CD4-positive, alpha-beta T cell treated with Interleukin-15 for 1 hour (primary cell): ENCODE measurements at places on chromosomes 7 and 10.
A peak's percentile ranks its signal among the peaks of the same experiment; 100 is the strongest.

DNA sequence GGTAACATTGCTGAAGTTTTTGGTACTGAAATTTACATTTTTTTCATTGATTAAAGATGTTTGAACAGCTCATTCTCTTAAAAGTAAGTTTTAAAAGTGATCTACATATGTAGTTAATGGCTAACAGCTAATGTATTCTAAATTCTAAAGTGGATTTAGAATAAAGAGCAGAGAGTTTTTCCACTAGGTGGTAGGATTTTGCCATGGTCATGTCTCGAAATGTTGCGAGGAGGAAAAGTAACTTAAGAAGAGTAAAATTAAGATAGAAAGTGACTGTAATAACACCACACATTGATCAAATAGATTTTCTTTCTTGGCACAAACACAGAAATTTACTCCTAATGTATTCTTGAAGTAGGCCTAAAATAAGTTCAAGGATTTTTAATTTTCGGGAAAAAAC, 19.8 kb downstream of the LSMEM1 start:
- no peak for DNase-seq

- DNase-seq = no peak
Measured at GRCh38 chr10:2488446-2489005, 578.8 kb upstream of the PFKP start.

DNA sequence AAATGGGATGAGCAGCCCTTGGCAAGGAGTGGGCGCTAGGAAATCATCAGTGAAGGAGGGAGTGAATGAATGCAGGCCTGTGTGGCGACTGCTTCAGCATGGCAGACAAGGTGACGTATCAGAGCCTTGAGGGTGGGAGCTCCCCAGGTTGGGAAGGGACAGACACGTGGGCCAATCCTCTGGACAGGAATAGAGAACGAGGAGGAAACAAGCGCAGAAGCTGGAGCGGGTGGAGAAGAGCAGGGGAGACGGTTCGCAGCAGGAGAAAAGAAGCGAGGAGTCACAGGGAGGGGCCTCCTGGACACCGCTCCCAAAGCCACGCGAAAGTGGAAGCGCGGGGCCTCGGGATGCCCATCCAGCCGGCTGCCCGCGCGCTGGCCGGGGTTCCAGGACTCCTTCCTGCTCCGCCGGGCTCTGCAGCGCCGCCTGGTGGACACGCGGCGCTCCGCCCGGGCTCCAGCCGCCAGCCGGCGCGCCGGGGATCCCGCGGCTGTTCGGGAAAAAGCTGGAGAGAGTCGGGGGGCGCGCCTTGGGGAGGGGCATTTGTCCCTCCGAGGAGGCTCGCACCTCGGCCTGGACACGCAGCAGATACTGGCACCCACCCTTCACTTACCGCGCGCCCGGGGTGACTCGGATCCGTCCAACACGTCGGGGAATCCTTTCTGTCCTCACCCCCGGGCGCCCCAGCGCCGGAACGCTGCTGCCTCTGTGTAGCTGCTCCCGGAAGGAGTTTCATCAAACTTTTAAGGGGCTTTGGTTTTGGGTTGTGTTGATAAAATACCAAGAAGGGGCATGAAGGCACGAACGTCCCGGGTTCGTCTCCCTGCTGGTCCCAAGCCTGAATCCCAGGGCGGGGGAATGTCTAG, 6.3 kb downstream of the ZNF503 start:
- no peak for DNase-seq

DNA sequence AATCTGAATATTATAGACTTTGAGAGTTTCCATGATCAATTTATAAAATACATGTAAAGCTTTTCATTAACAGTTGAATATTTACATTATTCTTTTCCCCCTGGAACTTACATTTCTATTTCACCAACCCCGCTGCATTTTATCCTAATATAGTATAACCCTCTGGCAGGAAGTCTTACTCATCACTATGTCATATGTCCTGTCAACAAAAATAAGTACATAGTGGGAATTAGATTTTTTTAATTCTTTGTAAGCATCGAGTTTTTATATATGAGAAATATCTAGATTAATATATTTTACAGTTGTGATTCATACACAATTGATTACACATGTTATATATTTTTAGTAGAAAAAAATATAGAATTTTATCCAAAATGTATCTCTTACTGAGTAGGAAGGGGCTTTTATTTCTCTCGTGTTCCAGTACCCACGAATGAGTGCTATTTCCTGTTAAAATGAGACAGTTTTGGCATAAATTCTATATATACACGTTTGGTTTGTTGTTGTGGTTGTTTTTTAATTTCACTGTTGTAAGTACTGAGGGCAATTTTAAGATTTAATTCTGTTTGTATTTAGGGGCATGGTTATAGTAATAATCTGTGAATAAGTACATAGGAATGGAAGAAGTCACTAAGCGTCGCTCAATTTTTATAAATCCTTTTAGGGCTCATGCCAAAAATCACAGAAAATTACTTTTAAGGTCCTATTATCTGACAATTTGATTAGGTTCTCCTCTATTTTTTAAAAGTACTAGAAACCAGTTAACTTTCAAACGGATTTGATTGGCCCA, 87.1 kb downstream of the HECW1 start:
- DNase-seq = no peak

DNA sequence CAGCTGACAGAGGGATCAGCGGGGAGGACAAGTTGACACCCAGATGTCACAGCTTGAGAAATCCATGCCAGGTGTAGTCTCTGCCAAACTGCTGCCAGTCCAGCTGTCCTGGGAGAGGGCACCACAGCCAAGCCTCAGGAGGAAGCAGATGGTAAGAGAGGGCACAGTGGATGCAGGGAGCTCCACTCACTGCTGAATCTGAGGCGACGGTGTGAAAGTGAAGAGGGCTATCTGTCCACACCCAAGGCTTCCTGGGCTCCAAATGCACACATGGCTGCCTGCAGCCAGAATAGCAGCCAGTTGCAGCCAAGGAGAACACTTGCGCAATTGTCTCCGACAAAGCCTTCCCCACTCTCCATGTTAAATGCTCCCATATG, 502.4 kb downstream of the GRID1 start:
- no peak for DNase-seq

DNA sequence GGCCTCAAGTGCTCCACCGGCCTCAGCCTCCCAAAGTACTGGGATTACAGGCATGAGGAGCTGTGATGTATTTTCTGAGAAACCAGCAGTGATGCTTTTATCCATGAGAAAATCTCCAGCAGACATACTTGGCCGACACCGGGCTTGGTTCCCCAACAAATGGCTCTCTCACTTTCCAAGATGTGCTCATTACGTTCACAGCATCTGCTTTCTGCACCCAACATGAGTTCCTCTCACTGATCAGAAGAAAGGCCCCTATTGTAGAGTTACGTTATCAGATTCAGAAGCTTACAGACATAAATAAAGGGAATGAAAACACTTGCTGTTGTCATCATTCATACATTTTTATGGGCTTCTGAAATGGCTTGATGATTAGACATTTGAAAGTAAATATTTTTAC, 95.0 kb downstream of the CALD1 start:
- DNase-seq = no peak

DNA sequence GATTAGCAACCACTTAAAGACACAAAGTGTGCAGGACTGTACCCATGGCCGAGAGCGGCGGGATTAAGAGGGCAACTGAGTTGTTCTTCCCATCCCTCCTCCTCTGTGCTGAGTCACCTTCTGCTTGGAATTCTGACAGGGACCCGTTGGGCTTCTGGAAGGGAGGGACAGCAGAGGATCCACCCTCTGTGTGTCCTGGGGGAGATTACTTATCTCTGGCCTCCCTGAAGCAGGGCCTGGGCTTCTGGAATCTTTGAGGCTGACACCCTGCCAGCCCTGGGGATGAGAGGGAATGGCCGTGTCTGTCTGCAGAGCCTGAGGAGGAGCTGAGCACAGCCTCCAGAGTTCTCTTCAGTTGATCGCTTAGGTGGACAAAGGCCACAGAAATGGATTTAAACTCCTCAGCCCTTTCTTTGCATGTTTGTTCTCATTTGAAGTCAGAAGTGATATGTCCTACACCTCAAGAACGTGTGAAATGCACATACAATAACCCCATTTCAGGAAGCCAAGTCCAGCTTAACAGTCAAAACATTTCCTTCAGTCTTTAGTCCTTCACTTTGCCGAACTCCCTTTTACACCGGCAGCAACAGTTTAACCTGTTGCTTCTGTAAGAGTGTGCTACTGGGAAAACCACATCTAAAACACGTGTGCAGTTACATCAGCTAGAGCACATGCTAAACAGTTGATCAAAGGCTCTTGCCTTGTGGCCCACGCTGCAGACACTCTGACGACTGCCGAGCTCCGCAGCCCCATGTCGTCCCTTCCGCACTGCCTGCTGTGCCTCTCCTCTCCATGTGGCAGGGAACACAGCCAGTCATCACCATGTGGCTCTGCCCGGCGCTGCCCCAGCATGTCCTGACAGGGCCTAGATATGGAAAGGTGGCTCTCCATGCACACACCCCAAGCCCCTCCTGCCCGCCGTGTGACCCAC, 55.7 kb downstream of the IKZF1 start:
- DNase-seq = peak; percentile 90

DNA sequence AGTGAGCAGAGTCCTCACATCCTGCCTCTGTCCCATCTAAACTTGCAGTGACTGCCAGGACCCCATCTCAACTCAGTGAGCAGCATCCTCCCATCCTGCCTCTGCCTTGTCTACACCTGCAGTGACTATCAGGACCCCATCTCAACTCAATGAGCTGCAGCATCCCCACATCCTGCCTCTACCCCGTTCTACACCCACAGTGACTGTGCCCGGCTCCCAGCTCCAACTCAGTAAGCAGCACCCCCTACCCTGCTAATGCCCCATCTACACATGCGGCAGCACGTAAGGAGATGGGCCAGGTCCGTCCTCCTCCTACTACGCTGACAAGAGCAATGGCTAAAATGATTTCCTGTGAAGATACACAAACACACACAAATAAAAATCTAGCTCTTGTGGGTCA, 65.5 kb downstream of the TNS3 start:
- no peak for DNase-seq

DNA sequence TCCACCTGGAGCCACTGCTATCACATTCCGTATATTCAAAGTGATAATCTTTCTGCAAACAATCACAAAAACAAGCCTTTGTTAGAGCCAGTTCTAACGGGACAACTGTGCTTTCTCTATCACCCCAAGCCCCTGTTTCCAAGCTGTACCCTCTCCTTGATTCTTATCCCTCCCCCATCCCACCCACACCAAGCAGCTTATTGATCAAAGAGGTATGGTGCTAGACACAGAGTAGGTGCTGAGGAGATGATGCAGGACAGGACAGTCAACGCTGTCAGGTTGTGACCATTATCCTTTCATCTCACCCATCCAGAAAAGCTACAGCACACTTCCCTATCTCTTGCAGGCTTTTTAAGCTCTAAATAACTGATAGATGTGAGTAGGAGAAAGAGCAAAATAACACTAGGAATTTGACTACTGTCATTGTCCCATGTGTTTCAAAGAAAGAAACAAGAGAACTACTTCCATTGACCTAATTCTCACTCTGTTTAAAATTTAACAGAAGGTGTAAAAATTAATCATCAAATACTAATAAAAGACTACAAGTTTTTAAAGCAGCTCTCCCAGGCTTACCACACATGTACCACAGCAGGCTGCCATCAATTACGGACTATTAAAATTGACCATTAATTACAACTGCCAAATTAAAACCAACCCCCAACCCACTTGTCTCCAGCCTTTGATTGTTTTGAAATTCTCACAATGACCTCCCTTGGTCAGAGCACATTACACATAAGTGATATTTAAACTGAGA, 94.3 kb downstream of the ELAPOR2 start:
- no peak for DNase-seq

- DNase-seq = no peak
Measured at GRCh38 chr7:128770233-128770632, 5.4 kb downstream of the OPN1SW start.

- DNase-seq = no peak
Measured at GRCh38 chr10:67200913-67201564, 275.2 kb downstream of the LRRTM3 start.

DNA sequence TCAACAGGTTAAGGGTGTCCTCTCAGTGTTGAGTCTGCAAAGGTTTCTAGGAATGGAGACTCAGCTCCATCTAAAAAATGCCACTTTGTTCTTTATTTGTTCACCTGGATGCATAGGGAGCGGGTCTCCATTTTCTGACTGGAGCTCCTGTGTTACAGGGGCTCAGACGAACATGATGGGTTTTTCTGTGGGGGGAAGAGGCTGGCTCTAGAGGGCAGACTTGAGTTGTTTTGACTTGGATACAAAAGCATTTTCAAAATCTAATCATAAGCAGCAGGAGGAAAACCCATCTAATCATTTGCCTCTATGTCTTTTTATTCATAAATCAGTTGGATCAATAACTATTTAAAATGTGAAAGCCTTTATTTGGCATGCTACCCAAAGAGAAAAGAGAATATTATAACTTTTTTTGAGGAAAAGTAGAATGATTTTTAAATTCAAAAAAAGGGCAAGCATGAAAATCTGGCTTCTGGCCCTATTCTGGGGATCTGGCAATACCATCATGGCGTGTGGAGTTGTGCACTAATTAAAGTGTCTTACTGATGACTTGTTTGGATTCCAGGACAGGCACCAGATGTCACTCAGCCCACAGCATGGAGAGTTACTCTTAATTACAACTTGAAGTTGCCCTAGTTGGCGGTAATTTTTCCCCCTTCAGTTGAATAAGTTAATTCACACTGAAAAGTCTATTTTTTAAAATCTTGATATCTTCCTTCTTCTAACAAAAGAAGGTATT, 594.9 kb downstream of the REEP3 start:
- no peak for DNase-seq
